ENCODE measurements at places on chromosomes 3 and 15.

DNA sequence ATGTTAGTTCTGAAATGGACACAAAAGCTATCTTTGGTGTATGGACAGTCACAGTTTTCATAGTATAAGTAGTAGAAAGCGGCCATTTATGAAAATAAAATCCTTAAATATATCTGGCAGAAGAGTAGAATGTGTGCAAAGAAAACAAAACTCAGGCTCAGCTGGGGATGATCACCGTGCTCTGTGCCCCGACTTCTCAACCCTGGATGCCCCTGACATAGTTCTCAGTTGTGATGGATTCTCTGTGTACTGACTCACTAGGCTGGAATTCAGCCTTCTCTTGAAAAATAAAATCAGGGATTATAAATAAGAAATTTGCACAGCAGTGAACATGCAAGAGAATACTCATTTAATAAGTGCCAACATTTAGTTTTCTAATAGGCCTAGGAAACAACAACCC, 925.1 kb upstream of the NR2F2 start:
- DNase-seq: peak; percentile 60

GRCh38 chr3:14170531-14171159, 7.8 kb downstream of the XPC start:
- DNase-seq: peak; percentile 17

- DNase-seq: no peak
Measured at GRCh38 chr3:187737006-187737367, 8.3 kb downstream of the BCL6 start.

- no peak for DNase-seq
Measured at GRCh38 chr3:27559835-27560234, 75.7 kb upstream of the SLC4A7 start.

GRCh38 chr15:88918738-88919137, 5.6 kb upstream of the MFGE8 start:
- DNase-seq: peak; percentile 99

GRCh38 chr15:92012368-92012629, 158.8 kb downstream of the SLCO3A1 start:
- no peak for DNase-seq

DNA sequence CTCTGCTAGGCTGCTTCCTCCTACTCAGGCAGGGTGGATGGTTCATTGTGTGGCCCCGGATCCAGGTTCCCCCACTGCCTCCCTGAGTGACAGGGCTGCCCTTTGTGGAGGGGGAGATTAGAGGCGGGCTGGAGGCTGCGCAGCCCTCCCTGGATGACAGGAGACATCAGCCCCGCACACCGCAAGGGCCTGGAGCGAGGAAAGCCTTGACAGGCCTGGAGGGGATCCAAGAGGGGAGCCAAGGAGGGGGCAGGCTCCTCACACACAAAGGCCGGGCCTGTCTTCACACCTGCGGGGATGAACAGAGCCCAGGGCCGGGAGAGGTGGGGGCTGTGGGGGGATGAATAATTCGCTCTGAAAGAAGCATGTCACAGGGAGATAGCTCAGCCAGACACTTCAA, 72.9 kb downstream of the RPN1 start:
- DNase-seq: no peak

DNA sequence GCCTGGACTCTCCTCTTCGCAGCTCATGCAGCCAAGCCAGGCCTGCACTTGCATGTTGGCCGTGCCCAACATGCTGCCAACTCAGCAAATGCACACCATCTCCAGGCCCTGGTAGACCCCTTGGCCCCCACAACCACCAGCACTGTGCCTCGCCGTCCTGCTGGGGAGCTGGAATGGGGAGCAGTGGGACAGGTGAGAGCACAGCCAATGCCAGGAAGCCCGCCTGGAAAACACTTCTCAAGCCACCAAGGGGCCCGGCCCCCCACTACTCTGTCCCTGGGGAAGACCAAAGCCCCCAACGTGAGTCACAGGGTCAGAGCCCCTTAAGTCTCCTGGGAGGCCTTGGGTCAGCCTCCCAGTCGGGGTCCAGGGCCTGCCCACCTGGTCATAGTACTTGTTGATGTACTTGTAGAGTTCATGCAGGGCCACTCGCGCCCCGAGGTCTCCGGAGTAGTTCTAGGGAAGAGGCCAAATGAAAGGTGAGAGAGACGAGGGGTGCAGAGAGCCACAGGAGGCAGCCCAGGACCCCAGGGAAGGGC, 24.5 kb downstream of the PLXNB1 start:
- no peak for DNase-seq

DNA sequence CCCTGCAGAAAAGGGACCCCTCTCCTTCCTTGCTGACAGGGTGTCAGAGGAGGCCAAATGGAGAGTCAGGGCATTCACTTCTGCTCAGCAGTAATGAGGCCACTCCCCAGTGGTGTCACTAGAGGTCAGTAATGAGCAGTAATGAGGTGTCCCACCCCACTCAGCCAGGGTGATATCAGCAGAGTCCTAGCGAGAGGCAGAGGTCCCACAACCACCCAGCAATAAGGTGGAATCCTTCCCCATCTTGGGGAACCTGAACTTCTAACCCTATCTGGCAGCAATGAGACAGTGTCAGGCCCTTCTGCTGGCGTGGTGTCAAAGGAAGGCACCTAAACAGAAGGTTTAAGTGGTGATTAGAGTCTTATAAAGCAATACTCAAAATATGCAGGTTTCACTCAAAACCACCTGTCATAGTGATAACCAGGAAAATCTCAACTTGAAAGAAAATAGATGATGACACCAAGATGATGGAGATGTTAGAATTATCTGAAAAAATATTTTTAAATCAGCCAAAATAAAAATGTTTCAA, 12.9 kb downstream of the OCA2 start:
- DNase-seq: peak; percentile 56

- no peak for DNase-seq
Measured at GRCh38 chr3:141915766-141916165, 39.3 kb downstream of the ATP1B3 start.

Measured in kidney glomerular epithelial cell (primary cell).